ENCODE measurements at places on chromosomes 3 and 15. TPM values are rescaled to one million over a fixed set of nuclear protein-coding genes. Genes with fewer than 3 reads are reported as not detected.

The MUC13 gene
- total RNA-seq, result not detected

GRCh38 chr15:52780172-52780980 lies 9.8 kb downstream of the ONECUT1 start:
- no peak for DNase-seq

The GRAMD2A gene
- total RNA-seq, result not detected

GRCh38 chr3:31423482-31423881 lies 109.2 kb upstream of the STT3B start:
- DNase-seq, result no peak

DNA sequence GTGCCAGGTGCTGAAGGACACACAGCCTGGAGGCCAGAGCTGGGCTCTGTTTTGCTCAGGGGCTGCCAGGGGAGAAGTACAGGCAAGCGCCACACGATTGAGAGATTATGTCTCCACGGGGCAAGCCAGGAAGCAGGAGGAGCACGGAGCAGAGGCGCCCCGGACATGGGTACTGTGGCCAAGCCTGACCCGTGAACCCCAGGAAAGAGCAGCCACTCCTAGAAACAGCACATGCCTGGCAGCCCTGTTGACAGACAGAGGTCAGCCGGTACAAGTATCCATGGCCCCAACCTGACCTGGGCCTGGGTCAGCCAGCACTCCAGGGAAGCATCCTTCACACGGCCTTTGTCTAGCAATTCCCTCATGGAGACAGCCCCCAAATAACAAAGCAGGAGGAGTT lies 89.4 kb downstream of the ADAMTS17 start:
- DNase-seq, result no peak

The CLDN18 gene
- total RNA-seq, result not detected

- no peak for DNase-seq
These were observed 351 bp downstream of the INSYN1 start for GRCh38 chr15:73752806-73753193.

The SAMD7 gene
- total RNA-seq, result not detected

The KLHL40 gene
- total RNA-seq, result 475 TPM

GRCh38 chr3:56681984-56682461 lies 1.0 kb downstream of the TASOR start:
- no peak for DNase-seq

DNA sequence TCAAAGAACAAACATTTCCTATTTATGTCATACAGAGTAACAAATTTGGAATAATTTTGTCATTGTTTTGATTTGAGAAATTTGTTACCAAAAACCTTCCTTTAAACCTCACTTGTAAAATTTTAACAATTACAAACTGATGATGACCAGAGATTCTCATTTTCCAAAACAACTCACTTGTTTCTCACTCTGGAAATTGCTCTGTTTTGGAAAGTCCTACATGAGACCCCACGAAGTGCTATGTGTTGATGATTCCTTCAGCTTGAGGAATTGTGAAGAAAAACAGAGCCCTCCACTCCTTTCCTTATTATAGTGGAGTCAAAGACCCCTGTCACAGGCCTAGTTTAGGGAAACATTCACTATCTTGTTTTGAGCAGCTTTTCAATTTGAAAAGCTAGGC lies 157.6 kb upstream of the RASGRP1 start:
- no peak for DNase-seq

GRCh38 chr15:91853948-91854638 lies 585 bp downstream of the SLCO3A1 start:
- DNase-seq, result no peak

GRCh38 chr3:59756934-59757333 lies 707.1 kb upstream of the CFAP20DC start:
- DNase-seq, result no peak

DNA sequence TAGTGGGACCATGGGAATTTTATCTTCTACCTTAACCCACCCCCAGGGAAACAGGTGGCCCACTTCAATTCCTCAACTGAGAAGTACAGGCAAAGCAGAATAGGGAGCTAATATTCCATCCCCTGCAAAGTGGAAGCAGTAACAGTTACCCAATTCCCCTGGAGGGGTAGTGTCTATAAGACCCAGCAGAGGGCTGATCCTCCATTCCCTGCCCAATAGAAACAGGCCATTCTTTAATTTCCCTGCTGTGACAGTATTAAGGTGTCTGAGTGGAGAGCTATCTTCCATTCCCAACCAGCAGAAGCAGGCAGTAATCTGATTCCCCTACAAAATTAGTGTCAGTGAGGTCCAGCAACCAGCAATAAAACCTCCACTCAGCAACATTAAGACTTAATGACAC lies 219.8 kb downstream of the ULK4 start:
- DNase-seq, result no peak

The SPSB4 gene
- 0.35 TPM for total RNA-seq

The GOLGA6B gene
- total RNA-seq, result not detected

GRCh38 chr15:78044407-78045155 lies 32.9 kb downstream of the TBC1D2B start:
- no peak for DNase-seq

DNA sequence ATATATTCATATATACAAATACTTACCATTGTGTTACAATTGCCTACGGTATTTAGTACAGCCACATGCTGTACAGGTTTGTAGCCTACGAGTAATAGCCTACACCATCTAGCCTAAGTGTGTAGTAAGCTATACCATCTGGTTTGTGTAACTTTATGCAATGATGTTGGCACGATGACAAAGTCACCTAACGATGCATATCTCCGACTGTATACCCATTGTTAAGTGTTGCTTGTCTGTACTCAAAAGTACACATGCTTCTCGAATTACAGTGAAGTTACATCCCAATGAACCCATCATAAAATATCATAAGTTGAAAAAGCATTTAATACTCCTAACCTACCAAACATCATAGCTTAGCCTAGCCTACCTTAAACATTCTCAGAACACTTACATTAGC lies 327.1 kb downstream of the KBTBD8 start:
- no peak for DNase-seq

- no peak for DNase-seq
These were observed 30.8 kb downstream of the BOC start for GRCh38 chr3:113242096-113242581.

DNA sequence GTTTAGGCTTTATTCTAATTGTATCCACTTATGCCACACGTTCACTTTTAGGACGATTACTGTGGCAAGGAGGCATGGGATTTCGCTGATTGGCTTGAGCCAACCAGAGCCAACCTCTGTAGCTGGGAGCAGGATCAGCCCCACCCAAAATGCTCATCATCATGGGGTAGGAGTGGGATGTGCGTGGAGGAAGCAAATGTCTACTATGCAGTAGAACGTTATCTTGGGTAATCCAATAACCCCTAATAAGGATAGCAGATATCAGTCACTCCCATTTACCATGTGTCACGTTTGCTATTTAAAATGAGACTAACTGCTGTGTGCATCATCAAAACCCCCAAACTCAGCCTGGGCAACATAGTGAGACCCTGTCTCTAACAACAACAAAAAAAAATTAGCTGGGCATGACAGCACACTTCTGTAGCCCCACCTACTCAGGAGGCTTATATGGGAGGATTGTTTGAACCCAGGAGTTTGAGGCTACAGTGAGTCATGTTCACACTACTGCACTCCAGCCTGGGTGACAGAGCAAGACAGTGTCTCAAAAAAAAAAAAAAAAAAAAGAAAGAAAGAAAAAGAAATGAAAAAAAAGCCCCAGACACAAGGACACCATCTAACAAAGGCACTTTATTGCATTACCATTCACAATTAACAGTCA lies 17.8 kb upstream of the ITGB5 start:
- no peak for DNase-seq

The ZNF385D gene
- total RNA-seq, result 2.7 TPM

DNA sequence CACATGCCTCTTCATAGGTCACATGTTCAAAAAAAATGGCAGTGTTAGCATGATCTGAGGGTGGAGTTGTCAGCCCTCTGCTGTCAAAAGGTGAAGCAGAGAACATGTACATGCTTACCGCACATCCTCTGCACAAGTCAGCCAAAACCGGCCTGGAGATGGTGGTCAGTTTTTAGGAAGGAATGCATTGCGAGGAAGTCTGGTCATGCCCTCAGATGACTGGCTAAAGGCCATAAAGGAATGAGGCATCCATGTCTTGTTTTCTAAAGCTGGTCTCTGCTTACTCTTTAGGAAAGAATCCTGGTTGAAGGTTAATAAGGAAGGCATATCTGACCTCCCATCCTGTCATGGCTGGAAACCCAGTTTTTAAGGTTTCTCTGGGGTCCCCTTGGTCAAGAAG lies 292.0 kb upstream of the CCDC54 start:
- no peak for DNase-seq

DNA sequence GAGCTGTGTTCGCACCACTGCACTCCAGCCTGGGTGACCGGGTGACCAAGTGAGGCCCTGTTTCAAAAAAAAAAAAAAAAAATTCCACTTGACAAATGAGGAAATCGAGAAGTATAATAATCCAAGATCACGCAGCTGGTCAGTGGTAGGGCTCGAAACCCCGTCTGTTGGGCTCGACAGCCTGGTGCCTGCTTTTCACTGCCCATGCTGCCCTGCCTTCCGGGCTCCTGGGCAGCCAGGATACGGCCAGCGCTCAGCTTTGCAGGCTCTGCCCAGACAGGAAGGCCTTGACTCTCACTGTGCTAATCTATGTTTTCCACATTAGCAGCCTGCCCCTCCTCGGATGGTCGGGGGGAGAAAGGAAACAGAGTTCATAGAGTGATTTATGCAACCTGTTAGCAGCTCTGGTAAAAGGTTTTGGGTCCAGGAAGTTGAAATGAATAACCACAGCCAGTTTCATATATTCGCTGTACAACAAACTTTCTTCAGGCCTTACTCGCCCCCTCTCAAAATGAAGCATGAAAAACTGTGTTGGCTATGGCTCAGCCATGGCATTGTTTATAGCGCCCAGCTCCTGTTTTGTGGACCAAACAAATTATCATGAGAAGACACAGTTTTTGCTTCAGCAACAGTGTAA lies 108.8 kb downstream of the XXYLT1 start:
- DNase-seq, result no peak

DNA sequence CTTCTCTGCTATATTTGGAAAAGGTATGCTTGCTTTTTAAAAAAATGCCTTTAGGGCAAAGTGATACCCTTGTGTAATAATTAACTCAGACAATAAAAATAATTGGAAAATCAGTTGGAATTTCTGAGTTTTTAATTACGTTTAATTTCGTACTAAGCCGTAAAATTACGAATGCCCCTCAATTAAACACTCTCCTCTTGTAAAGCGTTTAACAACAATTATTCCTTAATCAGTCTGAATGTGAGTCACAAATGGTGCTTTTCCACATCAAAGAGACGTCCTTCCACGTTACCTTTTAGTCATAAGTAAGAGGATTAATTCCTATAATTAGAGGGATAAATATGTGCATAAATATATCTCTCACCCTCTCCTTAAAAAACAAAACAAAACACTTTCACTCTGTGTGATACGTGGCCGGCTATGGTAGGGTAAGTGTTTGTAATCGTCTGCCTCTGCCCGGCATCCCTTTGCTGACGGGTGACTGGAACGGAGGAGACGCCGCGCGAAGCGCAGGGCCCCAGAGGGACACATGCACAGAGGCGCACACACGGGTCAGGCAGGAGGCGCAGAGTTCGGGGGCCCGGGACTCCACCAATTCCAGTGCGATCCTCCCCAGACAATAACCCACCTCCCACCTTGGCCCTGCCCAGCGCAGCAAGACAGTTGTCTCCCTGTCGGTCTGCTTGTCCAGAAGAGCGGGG lies 9.7 kb upstream of the MEIS2 start:
- DNase-seq, result no peak

The GP9 gene
- total RNA-seq, result 0.42 TPM

DNA sequence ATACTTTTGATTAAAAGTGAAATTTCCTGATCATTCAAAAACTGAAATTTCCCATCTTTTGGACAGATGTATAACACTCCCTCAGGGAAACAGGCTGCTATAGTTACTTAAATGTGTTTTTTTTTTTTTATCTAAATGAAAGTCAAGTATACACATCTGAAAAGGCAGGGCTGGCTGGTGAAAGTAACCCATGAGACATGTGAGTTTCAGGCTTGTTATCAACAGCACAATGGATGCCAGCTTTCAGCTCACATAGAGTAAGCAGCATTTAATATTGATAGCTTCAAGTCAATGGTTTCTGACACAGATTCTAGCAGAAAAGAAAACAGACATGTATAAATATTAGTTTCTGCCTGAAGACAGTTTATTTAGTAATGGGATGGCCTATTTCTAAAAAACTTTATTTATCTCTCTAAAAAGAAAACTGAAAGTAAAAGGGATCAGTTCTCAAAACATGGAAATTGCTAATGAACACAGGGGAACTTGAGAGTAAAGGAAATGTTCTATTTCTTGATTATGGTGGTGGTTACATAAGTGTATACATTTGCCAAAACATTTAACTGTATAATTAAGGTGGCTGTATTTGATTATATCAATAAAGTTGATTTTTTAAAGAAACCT lies 89.7 kb upstream of the CMC1 start:
- DNase-seq, result no peak

DNA sequence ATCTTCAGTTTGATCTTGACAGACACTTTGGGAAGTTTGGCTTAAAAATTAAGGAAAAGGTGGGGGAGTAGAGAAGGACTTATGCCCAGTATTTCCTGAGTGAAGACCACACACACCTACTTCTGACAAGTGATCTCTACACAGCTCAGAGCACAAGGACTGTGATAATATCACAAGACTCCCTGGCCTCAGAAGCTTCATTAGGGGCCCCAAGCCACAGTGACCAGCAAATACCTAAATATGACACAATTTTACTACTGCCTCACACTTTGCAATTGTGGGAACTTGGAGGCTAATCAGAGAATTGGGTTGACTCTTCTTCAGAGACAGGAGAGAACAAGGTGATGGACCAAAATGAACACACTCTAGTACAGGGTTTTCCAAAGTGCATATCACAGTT lies 2.6 kb downstream of the ILDR1 start:
- no peak for DNase-seq

DNA sequence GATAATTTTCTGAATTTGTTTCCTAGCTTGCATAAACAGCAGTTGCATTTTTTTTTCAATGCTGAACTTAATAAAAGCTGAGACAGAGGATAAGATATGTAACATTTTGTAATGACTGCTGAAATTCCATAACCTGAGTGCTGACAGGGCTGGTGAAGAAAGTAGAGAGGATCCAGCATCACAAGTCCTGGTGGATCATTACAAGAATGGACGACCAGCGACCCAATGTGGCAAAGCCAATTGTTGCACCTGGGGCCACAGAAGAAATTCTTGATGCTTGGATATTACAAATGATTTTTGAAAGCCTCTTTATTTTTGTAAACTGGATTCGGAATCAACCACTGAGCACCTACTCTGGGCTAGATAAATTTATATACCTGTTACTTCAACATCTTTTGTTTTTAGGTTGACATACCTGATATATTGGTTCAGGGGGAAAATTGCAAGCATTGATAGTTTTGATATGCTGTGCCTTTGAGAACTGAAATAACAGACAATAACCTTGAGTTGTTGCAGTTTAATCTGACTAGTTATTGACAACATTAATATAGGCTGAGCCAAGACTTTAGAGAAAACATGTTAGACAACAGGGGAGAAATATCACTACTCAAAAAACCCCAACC lies 3.9 kb upstream of the ACTL6A start:
- DNase-seq, result peak; percentile 20

The ZNF620 gene
- 3.0 TPM for total RNA-seq

DNA sequence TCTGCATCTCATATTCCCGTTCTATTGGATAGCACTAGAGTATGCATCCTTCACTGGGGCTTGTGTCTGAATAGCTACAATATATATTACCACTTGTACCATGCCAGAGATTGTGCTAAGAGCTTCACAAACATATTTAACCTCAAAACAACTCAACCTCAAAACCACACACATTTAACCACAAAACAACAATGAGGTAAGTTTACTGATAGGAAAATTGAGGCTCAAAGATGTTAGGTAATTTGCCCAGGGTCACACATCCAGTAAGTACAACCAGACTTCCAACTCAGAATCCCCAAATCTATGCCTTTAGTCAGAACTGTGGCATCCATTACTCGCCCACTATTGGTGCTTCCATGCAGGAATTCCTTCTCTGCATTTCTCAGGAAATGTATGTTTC lies 220.0 kb downstream of the FAM43A start:
- DNase-seq, result no peak

The CDHR4 gene
- total RNA-seq, result not detected

Measured in gastrocnemius medialis (tissue), 4 donors.